ENCODE measurements at places on chromosomes 4 and X. TPM values are rescaled to one million over a fixed set of nuclear protein-coding genes. Genes with fewer than 3 reads are reported as not detected.

GRCh38 chr4:74531963-74532794 lies 87.2 kb downstream of the AREG start:
- DNase-seq: peak; percentile 6

GPM6B gene
- total RNA-seq: not detected

DNA sequence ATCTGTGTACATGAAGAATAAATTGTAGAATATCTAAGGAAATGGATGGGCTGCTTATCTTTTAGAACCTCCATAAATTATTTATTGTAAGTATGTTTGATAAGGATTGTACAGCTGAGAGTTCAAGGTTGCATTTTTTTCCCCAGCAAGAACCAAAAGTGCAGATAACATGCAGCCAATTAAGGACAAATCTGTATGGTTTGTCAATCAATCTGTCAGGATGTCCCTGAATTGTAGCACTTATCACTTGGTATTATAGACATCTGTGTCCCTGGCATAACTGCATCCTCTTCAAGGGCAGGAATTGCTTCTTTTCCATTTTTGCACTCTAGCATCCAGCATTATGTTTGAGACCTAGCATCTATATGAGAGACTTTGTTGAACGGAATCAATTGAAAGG lies 95.4 kb upstream of the IGFBP7 start:
- DNase-seq: no peak

DNA sequence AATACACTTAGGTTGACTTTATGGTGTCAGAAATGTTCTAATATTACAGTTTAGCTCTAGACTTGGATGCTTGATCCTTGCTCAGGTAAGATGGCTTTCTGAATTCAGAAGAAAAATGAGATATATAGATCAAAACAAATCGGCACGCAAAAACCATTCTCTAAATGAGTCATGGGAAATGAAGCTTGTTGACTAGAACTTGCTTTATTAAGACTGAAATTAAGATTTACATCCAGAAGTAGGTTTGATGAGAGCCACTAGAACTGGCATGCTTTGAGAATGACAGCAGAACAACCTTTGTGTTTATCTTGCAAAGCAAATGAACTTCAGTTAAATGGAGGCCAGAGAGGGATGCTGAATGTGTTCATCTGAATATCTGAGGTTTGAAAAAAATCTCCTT lies 304.9 kb upstream of the KLF3 start:
- no peak for DNase-seq

GRCh38 chrX:42746606-42747005 lies 31.4 kb downstream of the PPP1R2C start:
- no peak for DNase-seq
